GM10248 (cell line): ENCODE measurements at places on chromosomes 5 and 9.
A peak's percentile ranks its signal among the peaks of the same experiment; 100 is the strongest.

- DNase-seq = no peak
Observed at GRCh38 chr5:43422143-43422542, 10.0 kb upstream of the CCL28 start.

GRCh38 chr9:85900504-85901201, 40.3 kb upstream of the NAA35 start:
- peak; percentile 38 for DNase-seq

DNA sequence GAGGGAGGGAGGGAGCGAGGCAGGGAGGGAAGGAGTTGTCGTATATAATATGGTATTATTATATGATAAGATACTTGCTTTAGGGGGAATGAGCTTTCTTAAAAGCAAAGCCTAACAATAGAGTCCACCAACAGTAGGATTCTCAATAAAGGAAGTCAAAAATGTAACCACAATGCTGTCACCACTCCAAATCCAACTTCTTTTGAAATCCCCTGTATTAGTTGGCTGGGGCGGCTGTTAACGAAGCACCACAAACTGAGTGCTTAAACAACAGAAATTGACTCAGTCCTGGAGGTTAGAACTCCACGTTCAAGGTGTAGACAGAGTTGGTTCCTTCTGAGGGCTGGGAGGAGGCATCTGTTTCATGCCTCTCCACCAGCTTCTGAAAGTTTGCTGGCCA, 23.1 kb downstream of the GAS1 start:
- no peak for DNase-seq

- no peak for DNase-seq
Observed at GRCh38 chr9:122580360-122580759, 2.8 kb downstream of the OR1L8 start.

GRCh38 chr9:1536522-1537170, 478.5 kb upstream of the SMARCA2 start:
- no peak for DNase-seq

- no peak for DNase-seq
Observed at GRCh38 chr5:141439411-141440141, 9.3 kb downstream of the PCDHGA12 start.

GRCh38 chr9:88090151-88090581, 48.1 kb downstream of the SPATA31C2 start:
- DNase-seq = no peak

GRCh38 chr5:3092211-3092610, 340.7 kb upstream of the IRX2 start:
- no peak for DNase-seq

DNA sequence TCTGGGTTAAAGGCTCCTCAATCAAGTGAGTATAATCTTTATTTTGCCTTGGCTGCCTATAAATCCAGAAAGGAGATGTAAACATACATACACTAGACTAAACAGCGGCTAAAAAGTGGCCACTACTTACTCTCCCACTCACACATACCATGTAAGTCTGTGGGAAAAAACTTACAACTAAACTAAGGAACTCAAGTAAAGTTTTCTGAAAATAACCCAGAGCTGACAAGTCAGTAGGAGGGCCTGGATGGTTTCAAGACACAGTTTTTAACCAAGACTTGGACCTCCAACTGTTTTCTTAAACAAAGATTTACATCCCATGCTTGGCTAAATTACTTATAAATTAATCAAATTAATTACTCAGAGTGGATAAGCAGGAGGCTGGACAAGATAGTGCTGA, 64.5 kb downstream of the CEP120 start:
- DNase-seq = no peak

DNA sequence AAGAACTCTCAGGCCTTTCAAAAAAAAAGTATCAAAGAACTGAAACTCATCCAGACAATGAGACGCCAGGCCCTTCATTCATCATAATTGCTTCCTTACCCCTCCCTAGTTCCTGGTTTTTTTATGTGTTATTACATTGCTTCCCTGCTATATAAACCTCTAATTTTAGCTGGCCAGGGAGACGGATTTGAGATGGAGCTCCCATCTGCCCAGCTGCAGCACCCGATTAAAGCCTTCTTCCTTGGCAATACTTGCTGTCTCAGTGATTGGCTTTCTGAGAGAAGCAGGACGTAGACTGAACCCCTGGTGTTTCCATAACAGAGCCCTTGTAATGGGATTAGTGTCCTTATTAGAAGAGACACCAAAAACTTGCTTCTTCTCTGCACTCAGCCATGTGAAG, 62.4 kb downstream of the BARX1 start:
- DNase-seq = no peak

DNA sequence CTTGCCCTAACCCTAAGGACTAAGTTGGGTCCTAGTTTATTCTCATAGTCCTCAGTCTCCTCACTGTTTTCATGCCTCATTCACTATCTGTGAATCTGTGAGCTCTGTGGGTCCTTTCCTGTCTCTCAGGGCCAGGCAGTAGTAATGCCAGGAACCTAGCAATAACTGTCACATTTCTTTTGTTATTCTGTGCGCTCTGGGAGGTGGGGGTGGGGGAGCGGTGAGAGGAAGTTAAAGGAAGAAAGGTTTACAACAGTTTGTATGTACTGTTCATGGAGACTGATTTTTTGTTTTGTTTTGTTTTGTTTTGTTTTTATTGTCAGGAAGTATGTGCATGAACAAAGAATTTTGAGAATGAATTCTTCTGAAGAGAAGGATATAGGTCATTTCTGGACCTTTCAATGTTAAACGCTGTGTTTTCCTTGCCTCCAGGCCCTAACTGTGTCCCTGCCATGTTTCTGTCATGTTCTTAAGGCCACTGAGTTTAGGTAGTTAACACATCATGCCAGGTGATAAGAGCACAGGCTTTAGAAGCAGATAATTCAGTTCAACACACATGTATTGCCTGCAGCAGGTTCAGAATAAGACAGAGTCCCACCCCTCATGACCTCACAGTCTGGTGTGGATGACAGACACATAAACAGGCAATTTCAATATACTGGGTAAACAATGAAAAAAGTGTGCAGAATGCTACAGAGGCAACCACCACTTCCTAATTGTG, 13.3 kb upstream of the FEM1C start:
- DNase-seq = no peak
